ENCODE measurements at places on chromosomes 7 and 10. TPM values are rescaled to one million over a fixed set of nuclear protein-coding genes. Genes with fewer than 3 reads are reported as not detected.

Gene CELF2
- 7.6 TPM for total RNA-seq

Gene APBB1IP
- 16.1 TPM for total RNA-seq

Gene ZNF117
- total RNA-seq: 75.5 TPM

Gene WEE2
- not detected for total RNA-seq

Gene GBX1
- total RNA-seq: not detected

Gene CPA4
- total RNA-seq: 2.7 TPM

Gene OLAH
- total RNA-seq: 1.5 TPM

Gene NMT2
- 7.0 TPM for total RNA-seq

Gene NEUROD6
- total RNA-seq: not detected

Gene PHKG1
- total RNA-seq: 6.9 TPM

Gene GDI2
- total RNA-seq: 266 TPM

Gene RBM33
- 45.7 TPM for total RNA-seq

Gene TRPV6
- total RNA-seq: not detected

All from adrenal gland (tissue), 19 donors.